ENCODE measurements at places on chromosomes 1 and 21. TPM values are rescaled to one million over a fixed set of nuclear protein-coding genes. Genes with fewer than 3 reads are reported as not detected.

The FCRL1 gene
- total RNA-seq: 0.40 TPM

The LY9 gene
- total RNA-seq: 0.38 TPM

The CFHR5 gene
- total RNA-seq: not detected

The FCRL4 gene
- total RNA-seq: not detected

The PTGER3 gene
- total RNA-seq: 0.50 TPM

The FCRL6 gene
- 0.20 TPM for total RNA-seq

The TINAGL1 gene
- 59.6 TPM for total RNA-seq

The SLC25A34 gene
- total RNA-seq: 34.7 TPM

The AQP10 gene
- not detected for total RNA-seq

The RHEX gene
- not detected for total RNA-seq

The RBM11 gene
- not detected for total RNA-seq

The SPATA46 gene
- total RNA-seq: not detected

The CYP4A22 gene
- total RNA-seq: not detected

The L1TD1 gene
- total RNA-seq: not detected

The PSRC1 gene
- 0.60 TPM for total RNA-seq

- no peak for DNase-seq
Measured at GRCh38 chr1:182703539-182703938, 19.2 kb upstream of the RGS8 start.

- DNase-seq: peak; percentile 18
Measured at GRCh38 chr1:89523572-89524368, 859 bp upstream of the LRRC8B start.

GRCh38 chr1:201593200-201593921, 54.4 kb downstream of the NAV1 start:
- peak; percentile 52 for DNase-seq

DNA sequence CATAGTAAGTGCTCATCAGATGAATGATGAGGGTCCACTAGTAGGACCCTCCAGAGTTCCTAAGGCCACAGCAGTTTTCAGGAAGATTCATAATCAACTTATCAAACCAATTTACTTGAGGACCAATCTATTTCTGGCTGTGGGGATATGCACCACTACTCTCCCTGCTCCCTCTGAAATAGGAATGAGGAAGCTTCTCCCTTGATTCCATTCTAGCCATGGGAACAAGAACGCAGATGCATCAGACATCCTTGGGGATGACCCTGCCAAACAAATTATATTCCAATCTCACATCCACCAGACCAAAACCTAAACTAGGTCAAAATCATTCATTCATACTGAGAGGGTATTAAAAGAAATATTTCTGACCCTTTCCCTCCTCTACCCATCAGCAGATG, 31.5 kb downstream of the JAK1 start:
- no peak for DNase-seq

- no peak for DNase-seq
Measured at GRCh38 chr1:85502625-85503083, 37.7 kb upstream of the DDAH1 start.

DNA sequence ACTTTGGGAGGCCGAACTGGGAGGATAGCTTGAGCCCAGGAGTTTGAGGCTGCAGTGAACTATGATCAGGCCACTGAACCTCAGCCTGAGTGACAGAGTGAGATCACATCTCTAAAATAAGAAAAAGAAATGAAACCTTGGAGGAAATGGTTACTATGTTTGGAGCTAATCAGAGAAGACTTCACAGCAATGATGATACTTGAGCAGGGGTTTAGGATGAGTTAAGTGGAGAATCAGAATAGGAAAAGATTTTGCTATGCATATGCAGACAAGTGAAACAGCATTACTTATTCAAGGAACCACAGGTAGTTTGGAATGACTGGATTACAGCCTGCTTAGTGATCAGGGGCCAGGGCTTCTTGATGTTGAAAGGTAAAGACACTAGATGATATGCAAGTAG, 1.3 kb upstream of the CD5L start:
- DNase-seq: no peak

GRCh38 chr1:193418745-193419058, 232.3 kb upstream of the B3GALT2 start:
- DNase-seq: no peak

DNA sequence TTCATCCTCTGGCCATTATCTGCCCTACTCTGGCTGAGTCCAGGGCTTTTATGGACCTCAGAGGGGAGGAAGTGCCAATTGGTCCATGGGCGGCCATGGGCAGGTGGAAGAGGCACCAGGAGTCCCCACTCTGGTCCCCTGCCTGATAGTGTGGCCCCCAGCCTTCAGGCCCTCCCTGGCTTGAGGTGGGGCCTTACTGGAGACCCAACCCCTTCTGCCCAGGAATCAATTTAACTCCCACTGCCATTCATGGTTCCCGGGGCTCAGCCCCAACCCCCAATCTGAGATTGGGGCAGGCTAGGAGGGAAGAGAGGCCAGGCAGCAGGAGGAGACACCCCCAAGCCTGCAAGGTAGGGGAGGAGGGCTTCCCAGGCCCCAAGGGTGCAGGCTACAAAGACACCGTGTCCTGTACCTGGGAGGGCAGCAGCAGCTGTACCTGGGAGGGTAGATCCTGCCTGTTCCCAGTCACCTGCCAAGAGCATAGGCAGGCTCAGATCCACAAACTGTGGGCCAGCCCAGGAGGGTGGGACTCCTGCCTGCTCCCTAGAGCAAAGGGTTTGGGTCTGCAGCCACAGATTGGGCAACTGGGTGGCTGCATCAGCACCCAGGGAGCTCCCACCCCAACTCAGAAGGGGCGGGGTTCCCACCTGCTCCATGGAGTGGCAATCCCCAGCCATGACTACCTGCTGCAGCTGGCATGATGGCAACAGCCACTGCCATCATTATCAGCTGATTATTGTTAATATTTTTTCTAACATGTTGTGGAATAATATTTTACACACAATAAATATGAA, 1044.1 kb upstream of the B3GALT2 start:
- DNase-seq: no peak

DNA sequence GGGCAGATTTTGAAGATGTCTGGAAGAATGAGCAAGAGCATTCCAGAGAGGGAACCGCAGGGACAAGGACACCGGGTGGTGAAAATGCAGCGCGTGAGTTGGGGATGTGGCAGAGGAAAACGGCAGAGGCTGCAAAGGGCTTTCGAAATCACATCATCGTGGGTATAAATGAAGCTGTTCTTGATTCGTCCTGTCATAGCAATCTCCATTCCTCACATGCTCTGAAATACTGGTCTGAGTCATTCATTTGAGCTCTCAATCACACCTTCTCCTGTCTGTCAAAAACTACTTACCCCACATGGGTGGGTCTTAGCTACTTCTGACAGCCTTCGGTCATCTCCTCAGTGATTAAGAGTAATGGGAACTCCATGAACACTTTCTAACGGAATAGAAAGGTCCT, 81.5 kb downstream of the ERG start:
- DNase-seq: no peak

DNA sequence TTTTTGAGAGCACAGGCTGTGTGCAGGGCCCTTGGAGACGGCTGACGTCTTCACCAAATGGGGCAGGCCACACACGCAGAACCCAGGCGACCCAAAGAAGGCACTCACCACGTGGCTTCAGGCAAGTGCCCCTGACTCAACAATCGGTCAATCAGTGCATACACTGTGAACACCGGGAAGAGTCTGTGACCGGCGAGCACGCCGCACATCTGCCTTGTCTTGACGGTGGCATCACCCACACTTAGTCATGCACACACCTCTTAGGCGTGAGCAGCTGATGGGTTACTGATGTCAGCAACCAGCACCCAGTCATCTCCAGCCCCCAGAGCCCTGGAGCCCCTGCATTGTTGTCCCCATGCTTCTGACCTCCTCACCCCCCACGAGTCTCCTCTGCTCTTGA, 4.9 kb upstream of the LRRC3 start:
- no peak for DNase-seq

GRCh38 chr1:157992031-157992832, 1.2 kb upstream of the KIRREL1 start:
- peak; percentile 82 for DNase-seq

DNA sequence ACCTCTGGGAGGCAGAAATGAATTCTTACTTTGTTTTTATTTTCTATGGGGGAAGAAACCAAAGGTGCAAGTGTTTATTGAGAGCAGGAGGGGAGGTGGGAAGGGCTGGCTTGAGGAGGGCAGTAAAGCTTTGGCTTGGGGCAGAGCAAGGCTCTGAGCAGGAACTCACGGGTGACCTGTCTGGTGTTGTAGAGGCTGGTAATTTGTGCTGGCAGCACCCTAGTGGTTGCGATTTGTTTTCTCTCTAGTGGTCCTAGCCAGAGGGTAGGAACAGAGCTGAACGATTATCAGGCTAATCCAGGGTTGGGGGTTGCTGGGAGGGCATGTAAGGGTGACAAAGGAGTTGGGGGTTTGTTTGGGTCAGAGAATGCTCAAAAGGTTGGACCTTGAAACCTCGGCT, 16.6 kb downstream of the TMCC2 start:
- no peak for DNase-seq

- DNase-seq: no peak
Measured at GRCh38 chr1:110119843-110120242, 7.6 kb downstream of the UBL4B start.

GRCh38 chr1:225896937-225897549, 8.1 kb upstream of the LEFTY1 start:
- no peak for DNase-seq

- DNase-seq: no peak
Measured at GRCh38 chr1:80050085-80050484, 1043.6 kb upstream of the ADGRL4 start.

- DNase-seq: no peak
Measured at GRCh38 chr1:12464045-12464461, 154.0 kb downstream of the DHRS3 start.

DNA sequence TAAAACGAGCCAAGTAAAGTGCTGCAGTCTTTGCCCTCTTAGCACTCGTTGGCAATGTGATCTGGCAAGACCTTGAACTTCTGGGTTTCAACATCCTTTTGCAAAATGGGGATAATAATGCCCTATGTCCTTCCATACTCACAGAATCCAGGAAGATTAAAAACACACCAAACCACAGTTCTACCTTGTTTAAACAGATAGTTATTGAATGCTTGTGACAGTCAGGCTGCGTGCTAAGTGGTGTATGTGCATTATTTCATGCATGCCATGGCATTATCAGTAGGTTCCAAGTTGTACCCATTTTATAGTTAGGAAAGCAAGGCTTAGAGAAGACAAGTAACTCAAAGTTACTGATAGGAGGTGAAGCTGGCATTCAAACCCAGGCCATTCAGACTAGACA, 308.6 kb upstream of the PROX1 start:
- no peak for DNase-seq

GRCh38 chr1:192459467-192459866, 116.1 kb upstream of the RGS1 start:
- no peak for DNase-seq

DNA sequence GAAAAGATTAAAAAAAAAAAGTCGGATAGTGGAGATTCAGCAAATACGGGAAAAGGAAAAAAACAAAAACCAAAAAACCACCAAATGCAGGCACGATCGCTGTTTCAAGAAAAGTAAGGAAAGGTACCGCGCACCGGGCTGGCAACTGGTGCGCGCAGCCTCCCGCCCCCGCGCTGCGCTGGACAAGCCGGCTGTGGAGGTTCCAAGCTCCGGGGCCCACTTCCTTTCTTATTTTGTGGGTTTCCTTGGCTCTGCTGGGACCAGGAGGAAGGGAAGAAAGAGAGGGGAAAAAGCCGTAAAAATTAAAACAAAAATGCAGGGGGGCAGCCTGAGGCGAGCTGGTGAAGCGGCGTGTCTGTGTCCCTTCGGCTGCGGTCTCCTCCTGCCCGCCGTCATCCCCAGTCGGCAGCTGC, 233 bp downstream of the ADAMTS5 start:
- DNase-seq: no peak
